ENCODE measurements at places on chromosomes 3 and 15.

GRCh38 chr3:152267831-152268554 lies 736 bp upstream of the MBNL1 start:
- no peak for DNase-seq

- DNase-seq: no peak
These were observed 36.4 kb downstream of the ZNF710 start for GRCh38 chr15:90037511-90037860.

DNA sequence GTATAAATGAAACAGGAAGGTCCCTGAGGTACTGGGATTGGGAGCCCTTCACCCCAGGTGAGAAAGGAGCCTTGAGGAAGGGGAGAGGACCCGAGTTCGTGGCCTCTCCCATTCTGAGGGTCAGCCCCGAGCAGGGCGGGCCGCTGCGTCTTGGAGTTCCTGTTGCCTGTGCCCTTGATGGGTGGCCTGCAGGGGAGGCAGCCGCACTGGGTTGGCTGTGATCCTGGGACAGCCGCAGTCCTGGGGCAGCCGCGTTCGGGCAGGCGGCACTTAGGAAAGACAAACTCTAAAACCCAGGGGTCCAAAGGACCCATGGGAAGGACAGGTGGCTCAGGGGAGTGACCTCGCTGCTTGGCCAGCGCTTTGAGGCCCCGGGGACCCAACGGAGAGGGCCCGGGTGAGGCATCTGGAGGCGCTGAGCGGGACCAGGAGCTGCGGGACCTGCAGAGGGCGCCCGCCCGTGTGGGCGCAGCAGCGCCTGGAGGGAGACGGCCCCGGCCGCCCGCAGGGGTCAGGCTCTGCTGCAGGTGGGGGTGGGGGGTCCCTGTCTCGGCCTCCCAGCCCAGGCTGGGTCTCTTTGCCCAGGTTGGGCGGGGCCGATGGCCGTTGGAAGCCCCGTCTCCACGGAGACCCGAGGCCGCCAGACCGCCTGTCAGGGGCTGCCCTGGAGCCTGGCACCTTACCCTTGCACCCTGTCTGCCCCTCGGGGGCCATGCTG lies 65.1 kb downstream of the HMCES start:
- no peak for DNase-seq

GRCh38 chr3:29312960-29313452 lies 32.1 kb downstream of the RBMS3 start:
- no peak for DNase-seq

GRCh38 chr3:107925851-107926250 lies 165.0 kb downstream of the CD47 start:
- no peak for DNase-seq
